ENCODE measurements at places on chromosomes 11 and 22. TPM values are rescaled to one million over a fixed set of nuclear protein-coding genes. Genes with fewer than 3 reads are reported as not detected.

METTL15 gene
- 6.8 TPM for polyA plus RNA-seq

- H3K4me3 ChIP-seq = no peak overlapping the region
- H3K27me3 ChIP-seq = peaks cover 12% of the 10 kb centered on the region
- no peak for DNase-seq
Measured at GRCh38 chr11:12083380-12083779, 27.0 kb upstream of the MICAL2 start.

- no peak overlapping the region for H3K4me3 ChIP-seq
- H3K27ac ChIP-seq = no peak overlapping the region
- no peak for DNase-seq
- peaks cover 35% of the 10 kb centered on the region for H3K36me3 ChIP-seq
- H3K4me1 ChIP-seq = peaks cover 52% of the 10 kb centered on the region
Measured at GRCh38 chr11:121520243-121521144, 67.7 kb upstream of the SORL1-AS1 start.

DNA sequence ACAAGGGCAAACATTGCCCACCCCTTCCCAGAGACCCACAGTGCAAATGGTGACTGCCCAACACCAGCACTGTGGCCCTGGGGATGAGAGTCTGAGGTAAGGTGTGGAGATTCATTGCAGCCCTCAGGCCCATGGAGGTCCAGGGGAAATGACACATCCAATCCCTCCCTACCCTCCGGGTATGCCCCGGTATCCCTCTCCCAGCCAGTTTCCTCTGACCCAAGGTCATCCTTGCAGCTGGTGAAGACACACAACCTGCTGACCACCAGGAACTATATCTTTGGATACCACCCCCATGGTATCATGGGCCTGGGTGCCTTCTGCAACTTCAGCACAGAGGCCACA is 18.9 kb upstream of the UVRAG start:
- no peak for DNase-seq
- H3K27ac ChIP-seq = no peak overlapping the region
- H3K4me1 ChIP-seq = peaks cover 8% of the 10 kb centered on the region
- peaks cover 13% of the 10 kb centered on the region for H3K36me3 ChIP-seq
- H3K4me3 ChIP-seq = no peak overlapping the region

GRCh38 chr11:76578654-76579055 is 91.9 kb downstream of the LRRC32 start:
- H3K36me3 ChIP-seq = no peaks in the 10 kb centered on the region
- H3K4me3 ChIP-seq = no peak overlapping the region
- H3K4me1 ChIP-seq = no peaks in the 10 kb centered on the region
- H3K27ac ChIP-seq = no peak overlapping the region
- H3K27me3 ChIP-seq = peaks cover 34% of the 10 kb centered on the region

- no peaks in the 10 kb centered on the region for H3K36me3 ChIP-seq
- H3K27ac ChIP-seq = peak overlapping the region; percentile 37
- H3K4me1 ChIP-seq = peaks cover 32% of the 10 kb centered on the region
- no peak for DNase-seq
- H3K27me3 ChIP-seq = no peaks in the 10 kb centered on the region
Measured at GRCh38 chr22:21652547-21653545, 10.7 kb downstream of the SDF2L1 start.

KCNJ1 gene
- polyA plus RNA-seq = not detected

GRCh38 chr11:112421879-112422278 is 161.2 kb upstream of the PLET1 start:
- no peak overlapping the region for H3K4me3 ChIP-seq
- H3K27me3 ChIP-seq = peaks cover 4% of the 10 kb centered on the region
- no peak for DNase-seq
- H3K27ac ChIP-seq = no peak overlapping the region

OLFML1 gene
- polyA plus RNA-seq = 4.6 TPM

- peaks cover 8% of the 10 kb centered on the region for H3K27me3 ChIP-seq
- no peaks in the 10 kb centered on the region for H3K4me1 ChIP-seq
- H3K27ac ChIP-seq = no peak overlapping the region
- DNase-seq = no peak
- no peak overlapping the region for H3K4me3 ChIP-seq
- H3K36me3 ChIP-seq = no peaks in the 10 kb centered on the region
Measured at GRCh38 chr11:134592391-134592990, 180.4 kb upstream of the B3GAT1 start.

DNA sequence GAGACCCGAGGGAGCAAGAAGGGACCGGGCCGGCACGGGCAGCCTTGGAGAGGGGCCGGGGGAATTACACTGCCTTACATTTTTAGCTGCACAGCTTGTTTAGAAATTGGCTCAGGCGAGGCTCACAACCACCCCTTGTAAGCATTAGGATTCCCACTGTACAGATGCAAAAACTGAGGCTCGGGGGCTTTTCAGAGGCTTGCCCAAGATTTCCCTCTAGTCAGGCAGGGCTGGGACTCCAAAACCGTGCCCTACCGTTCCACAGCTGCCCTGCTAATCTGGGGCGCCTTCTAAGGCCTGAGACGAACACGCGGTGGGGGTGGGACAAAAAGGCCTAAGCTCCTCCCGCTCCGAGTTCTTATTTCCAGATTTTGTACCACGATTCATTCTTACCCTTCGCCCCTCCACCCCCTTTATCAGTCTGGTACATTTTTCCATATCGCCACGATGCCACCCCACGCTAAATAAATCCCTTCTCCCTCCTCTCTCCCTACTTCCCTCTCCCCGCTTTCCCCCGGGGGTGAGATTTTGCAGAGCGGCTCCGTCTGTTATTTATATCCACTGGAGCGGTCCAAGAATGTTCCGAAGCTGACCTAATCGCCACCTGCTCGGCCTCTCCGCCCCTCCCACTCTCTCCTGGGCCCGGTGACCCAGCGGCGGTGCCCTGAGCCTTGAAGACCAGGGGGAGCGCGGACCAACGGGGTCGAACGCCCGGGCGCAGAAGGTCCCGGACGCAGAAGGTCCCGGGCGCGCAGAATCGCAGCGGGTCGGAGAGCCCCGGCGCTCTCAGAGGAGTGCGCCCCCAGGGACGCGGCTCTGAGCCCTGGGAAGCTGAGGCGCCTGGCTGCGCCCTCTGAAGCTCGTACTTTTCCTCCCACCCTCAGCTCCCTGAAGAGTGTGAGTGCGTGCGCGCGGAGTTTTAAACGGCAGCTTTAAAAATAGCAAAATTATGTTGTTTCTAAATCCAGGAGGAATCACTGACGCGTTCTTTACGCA is 764 bp upstream of the PACSIN3 start:
- H3K4me3 ChIP-seq = peak overlapping the region; percentile 89
- peak; percentile 38 for DNase-seq

SYT7 gene
- polyA plus RNA-seq = not detected

LTBP3 gene
- polyA plus RNA-seq = 30.1 TPM

APOL5 gene
- not detected for polyA plus RNA-seq

DNA sequence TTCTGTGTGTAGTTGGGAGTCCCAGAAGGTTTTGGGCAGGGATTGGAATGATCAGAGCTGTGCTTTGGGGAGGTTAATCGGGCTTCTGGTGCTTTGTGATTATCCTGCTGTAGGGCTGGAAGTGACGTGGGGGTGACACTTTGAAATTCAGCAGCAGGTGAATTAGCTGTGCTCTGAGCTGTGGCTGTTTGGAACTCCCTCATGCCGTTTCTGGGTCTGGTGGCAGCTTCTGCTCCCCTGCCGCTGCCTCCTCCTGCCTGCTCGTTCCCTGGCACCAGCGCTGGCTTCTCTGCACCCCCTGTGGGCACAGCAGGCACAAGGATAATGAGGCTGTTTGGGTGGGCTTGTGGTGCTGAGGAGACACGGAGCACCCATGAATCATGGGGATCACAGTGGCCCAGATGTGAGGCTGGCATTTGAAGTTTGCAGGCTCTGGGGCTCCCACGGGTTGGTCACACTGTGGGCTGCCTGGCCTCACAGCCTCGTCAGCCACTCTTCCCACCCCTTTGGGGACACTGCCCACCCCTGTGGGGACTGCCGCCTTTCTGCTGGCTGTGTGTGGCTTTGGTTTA is 49.7 kb downstream of the TBC1D22A start:
- no peak overlapping the region for H3K4me3 ChIP-seq
- no peak for DNase-seq
- no peaks in the 10 kb centered on the region for H3K27me3 ChIP-seq
- H3K4me1 ChIP-seq = peaks cover 48% of the 10 kb centered on the region

DNA sequence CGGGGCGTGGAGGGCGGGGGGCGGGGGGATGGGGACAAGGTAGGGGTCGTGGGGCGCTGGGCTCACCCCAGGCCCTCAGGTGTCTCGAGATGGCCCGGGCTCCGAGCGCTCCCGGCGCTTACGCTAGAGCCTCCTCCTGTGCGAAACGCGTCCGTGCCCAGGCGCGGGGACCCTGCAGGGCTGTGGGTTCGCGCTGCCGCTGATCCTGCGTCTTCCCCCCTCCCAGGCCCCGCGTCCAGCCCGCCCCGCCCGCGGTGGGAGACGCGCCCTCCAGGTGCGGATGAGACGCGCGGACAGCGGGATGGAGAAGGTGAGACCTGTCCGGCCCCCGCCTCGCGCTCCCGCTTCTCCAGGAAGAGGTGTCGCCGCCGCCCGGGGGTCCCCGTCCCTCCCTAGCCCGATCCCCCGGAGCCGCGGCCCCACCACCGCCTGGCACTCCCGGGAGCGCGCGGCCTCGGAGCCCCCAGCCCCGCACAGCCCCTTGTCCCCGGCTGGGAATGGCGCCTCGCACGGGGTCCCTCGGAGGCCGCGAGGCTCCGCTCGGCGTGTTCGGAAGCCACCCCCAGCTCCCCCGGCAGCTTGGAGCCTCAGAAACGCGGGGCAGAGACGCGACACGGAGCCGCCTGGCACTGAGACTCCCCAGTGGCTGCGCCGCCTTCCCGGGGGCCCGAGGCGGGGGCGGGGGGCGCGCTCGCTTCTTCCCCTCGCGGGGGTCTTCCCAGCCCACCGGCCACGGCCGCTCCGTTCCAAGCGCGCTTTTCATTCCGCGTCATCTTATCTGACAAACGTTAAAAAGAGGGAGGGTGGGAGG is 27.6 kb upstream of the TOLLIP start:
- peaks cover 7% of the 10 kb centered on the region for H3K27me3 ChIP-seq
- no peak overlapping the region for H3K4me3 ChIP-seq
- H3K27ac ChIP-seq = no peak overlapping the region
- H3K4me1 ChIP-seq = peaks cover 12% of the 10 kb centered on the region

DNA sequence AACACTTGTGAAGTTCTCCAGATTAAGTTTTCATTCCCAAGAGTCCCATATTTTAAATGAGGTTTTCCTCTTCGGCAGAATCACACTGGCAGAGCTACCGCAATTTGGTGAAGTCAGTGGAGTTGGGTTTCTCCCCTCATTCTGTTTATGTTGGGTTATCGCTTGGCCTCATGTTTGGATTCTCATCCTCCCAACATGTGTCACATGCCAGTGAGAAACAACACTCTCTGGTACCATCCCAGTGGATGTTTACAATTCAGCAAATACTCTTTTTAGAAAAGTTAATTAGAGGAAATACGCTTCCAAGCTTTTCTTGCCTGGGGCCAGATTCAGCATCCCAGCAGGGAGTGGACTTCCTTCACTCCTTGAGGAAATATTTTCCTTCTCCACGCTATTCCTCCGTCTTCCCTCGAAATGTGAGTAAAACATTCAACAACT is 2.1 kb downstream of the PAMR1 start:
- H3K4me1 ChIP-seq = no peaks in the 10 kb centered on the region
- no peak for DNase-seq
- H3K36me3 ChIP-seq = no peaks in the 10 kb centered on the region
- H3K4me3 ChIP-seq = no peak overlapping the region
- peaks cover 77% of the 10 kb centered on the region for H3K27me3 ChIP-seq

DNA sequence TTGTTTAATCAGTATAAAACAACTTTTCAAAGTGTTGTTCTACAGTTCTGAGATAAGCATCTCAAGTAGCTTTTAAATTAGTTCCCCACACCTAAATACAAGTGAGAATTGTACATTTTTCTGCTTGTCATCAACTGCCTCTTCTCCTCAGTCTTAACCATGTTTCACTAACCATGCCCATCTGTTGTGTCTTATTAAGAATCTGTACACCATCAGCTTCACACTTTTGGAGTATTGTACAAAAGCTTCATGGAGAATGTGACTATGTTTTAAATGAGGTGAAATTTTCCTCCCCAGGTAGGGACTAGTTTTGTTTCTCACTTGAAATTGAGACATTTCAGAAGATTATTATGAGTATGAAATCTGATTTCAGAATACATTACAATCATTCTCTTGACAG is 52.4 kb downstream of the SIK2 start:
- H3K36me3 ChIP-seq = peaks cover 8% of the 10 kb centered on the region
- H3K4me1 ChIP-seq = peaks cover 8% of the 10 kb centered on the region
- no peak for DNase-seq
- no peaks in the 10 kb centered on the region for H3K27me3 ChIP-seq
- no peak overlapping the region for H3K27ac ChIP-seq
- H3K4me3 ChIP-seq = no peak overlapping the region

DNA sequence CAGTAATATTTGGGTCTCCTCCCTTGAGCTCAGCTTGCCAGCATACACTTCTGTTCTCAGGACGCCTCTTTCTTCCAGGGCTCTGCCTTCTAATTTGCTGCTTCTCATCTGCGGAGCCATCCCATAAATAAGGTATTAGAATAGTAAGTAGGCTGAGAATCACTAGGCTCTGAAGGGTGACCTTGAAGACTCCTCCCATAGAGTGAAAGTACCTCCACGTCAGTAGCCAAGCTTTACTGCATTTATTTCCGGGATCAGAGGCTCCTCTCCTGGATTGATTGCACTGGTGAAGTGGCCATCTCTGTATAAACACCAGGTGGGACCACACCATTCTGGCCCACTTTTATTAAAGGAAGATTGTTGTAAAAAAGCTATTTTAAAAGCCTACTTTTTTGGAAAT is 315.5 kb downstream of the FAT3 start:
- H3K27me3 ChIP-seq = no peaks in the 10 kb centered on the region
- no peak overlapping the region for H3K4me3 ChIP-seq
- no peaks in the 10 kb centered on the region for H3K36me3 ChIP-seq
- no peak for DNase-seq
- H3K27ac ChIP-seq = no peak overlapping the region

DNA sequence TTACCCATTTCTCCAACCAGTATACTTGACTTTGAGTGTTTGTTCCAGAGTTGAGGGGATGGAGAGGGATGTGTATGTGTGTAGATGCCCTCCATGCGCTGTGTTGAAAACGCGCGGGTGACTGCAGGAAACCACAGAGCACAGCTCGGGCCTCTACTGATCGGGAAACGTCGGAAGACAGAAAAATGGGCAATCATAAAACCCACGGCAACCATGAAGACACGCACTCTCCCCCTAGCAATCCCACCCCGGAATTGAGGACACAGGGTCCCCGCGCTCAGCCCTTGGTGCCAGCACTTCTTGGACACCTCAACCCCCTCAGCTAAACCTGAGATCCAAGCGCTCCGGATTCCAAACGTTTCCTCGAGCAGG is 251 bp upstream of the UQCC3 start:
- H3K4me1 ChIP-seq = peaks cover 24% of the 10 kb centered on the region
- no peaks in the 10 kb centered on the region for H3K27me3 ChIP-seq
- no peak for DNase-seq
- H3K27ac ChIP-seq = peak overlapping the region; percentile 95

GRCh38 chr22:19802894-19803735 is 42.5 kb downstream of the TBX1 start:
- H3K4me3 ChIP-seq = no peak overlapping the region
- DNase-seq = no peak
- no peaks in the 10 kb centered on the region for H3K4me1 ChIP-seq
- H3K27me3 ChIP-seq = no peaks in the 10 kb centered on the region
